ENCODE measurements at places on chromosomes 12 and 14.

DNA sequence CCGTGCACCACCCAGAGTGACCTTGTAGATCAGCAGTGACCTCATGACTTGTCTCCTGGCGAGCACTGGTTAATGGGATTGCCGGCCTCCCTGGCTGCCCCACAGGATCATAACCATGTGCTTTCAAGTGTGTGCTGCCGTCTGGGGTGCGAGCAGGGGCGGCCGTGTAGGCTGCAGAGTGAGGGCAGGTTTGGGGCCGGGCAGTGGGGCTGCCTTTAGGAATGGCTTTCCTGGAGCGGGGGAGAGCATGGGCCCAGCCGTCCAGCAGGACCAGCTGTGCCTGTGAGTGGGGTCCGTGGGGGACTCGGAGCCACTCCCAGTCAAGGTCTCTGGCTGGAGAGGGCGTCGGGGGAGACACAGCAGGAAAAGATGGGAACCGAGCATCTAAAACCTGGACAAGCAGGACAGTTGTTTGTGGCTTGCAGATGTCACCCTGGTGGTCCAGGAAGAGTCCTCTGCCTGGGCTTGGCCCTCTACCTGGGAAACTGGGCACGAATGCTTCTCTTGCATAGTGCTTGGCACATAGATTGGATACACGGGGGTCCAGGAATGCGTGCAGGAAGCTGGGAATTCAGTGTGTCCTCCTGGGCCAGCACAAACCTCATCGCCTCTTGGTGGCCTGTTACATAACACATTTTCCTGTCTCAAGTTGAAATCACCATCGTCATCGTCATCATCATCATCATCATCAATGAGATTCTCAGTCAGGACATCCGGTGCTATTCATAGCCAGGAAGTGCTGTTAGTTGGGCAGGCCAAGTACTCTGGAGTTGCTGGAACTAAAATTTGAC, 96.0 kb downstream of the ADGRD1 start:
- DNase-seq: no peak

DNA sequence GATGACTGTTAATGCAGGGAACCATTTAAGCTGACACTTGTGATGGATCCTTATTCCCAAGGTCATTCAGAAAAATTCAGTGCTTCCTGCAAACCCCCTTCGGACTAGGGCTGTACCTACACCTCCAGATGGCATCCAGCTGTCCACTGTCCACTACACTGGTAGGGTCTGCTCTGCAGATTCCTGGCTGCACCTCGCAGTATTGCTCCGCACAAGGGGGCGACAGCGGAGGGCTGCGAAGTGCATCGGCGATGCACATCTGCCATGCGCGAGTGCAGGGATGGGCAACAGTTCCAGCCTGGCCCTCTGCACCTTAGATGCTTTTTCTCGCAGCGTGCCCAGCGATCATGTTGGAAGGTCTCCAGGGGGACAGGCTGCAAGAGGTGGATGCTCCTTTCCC, 55.5 kb downstream of the KCNA5 start:
- DNase-seq: no peak

DNA sequence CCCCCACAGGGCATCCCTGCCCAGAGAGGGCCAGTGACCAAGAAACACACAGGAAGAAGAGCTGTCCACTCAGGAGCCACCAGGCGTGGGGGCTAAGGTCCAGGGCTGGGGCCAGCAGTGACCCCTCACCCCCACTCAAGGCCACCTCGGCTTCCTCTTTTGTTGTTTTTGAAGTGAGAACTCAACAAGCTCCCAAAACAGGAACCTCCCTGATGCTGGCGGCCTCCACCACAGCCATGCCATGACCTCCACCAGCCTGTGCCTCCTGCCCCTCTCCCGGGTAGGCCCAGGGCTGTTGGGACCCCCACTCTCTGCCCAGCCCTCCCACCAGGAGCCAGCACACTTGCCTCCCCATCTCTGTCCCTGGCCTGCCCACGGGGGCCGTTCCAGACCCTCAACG, 7.8 kb downstream of the AKT1 start:
- DNase-seq: no peak

DNA sequence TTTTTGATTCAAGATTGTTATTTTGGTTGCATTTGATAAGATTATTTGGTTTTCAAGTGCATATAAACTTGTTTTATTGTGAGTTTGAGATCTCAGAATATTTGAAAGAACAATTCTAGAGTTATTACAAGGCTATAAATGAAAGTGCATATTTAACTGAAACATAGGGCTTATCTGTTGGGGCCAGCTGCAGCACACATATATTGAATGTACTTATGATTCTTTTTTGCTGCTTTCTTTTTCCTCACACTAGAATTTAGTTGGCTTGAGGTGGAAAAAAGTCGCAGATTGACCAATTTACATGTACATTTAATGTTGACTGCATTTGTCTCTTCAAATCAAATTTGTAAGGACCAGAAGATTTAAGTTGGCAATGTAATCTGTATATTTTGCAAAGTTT, 88.0 kb downstream of the PCNX1 start:
- DNase-seq: no peak

GRCh38 chr14:85867450-85867849, 337.5 kb downstream of the FLRT2 start:
- DNase-seq: no peak

GRCh38 chr12:103772367-103773108, 68.5 kb downstream of the NT5DC3 start:
- no peak for DNase-seq

- no peak for DNase-seq
Measured at GRCh38 chr12:91100906-91101305, 10.4 kb downstream of the LUM start.

GRCh38 chr14:101223127-101223526, 319.6 kb upstream of the RTL1 start:
- DNase-seq: no peak

GRCh38 chr12:49503674-49504180, 35.1 kb upstream of the KCNH3 start:
- DNase-seq: no peak

DNA sequence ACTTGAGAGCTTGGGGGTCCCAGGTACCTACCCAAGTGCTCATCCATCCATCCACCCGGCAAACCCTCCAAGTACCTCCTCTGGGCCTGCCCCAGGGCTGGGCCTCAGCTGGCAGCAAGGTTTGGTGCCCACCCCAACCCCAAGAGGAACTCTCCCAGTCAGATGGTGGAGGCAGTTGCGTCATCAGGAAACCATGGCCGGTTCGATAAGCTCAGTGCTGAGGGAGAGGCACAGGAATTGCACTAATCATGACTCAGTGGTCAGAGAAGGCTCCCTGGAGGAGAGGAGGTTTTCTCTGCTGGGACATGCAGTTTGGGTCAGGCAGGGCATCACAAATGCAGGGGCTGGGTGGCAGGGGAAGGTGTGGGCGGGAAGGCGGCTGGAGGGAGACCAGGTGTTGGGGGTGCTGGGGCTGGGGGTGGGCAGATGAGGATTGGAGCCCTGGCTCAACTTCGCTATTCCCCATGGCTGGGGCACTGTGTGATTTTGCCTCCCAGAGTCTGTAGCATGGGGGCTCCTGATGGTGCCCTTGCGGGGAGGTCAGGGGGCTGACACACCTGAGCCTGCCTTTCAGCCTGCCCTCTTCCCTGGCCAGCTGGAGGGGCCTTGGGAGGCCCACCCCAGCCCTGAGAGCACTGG, 32.2 kb downstream of the SH2B3 start:
- no peak for DNase-seq

GRCh38 chr12:109982210-109982609, 14.0 kb downstream of the GIT2 start:
- DNase-seq: no peak

GRCh38 chr12:76506149-76506548, 53.4 kb downstream of the OSBPL8 start:
- DNase-seq: no peak

DNA sequence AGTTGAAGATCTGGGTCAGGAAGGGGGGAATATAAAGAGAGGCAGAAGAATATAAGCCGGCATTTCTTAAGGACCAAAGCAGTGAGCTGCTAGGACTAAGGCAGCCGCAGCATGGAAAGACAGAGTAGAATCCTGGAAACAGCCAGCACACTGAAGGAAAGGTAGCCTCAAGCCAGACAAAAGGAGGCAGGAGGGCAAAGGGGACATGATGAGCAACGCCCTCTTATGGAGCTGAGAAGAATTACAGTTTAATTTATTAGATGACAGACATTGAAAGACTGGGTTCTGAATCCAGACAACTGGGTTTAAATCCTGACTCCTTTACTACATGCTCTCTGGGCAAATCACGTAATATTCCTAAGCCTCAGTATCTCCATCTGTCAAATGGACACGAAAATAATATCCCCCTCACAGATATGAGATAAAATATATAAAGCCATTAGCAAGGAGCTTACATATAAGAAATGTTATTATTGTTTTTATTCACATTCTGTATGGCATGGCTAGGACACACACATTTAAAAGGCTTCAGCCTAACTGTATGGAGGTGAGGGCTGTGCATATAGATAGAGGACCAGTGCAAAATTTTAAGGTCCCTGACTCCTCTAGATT, 8.1 kb upstream of the PCED1B start:
- no peak for DNase-seq

- DNase-seq: peak; percentile 54
Measured at GRCh38 chr14:76953311-76953945, 75.1 kb downstream of the IRF2BPL start.

GRCh38 chr12:123083661-123084571, 67.0 kb downstream of the PITPNM2 start:
- DNase-seq: no peak

GRCh38 chr14:86892152-86892956, 1100.6 kb downstream of the GALC start:
- DNase-seq: no peak

GRCh38 chr14:94123868-94124267, 5.5 kb downstream of the IFI27L2 start:
- no peak for DNase-seq

Data from activated naive CD8-positive, alpha-beta T cell treated with anti-CD3 and anti-CD28 coated beads for 36 hours (primary cell).